ENCODE measurements at places on chromosomes 6 and 20. TPM values are rescaled to one million over a fixed set of nuclear protein-coding genes. Genes with fewer than 3 reads are reported as not detected.

DNA sequence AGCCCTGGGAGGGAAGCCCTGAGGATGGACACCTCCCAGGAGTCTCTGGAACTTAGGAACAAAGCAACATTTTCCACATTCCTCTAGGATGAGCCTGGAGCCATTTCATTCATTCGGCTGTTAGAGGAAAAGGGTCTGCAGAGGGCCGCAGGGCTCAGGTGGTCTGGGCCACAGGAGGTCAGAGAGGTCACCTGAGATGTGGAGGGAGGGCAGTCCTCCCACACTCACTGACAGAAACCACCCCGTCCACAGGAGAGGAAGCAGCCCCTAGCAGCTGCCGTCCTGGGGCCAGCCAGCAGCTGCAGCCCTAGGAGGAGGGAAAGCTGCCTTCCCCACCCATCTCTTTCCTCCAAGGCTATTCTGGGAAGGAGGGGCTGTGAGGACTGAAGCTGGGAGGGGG, 207.0 kb downstream of the CDC5L start:
- DNase-seq = no peak

DNA sequence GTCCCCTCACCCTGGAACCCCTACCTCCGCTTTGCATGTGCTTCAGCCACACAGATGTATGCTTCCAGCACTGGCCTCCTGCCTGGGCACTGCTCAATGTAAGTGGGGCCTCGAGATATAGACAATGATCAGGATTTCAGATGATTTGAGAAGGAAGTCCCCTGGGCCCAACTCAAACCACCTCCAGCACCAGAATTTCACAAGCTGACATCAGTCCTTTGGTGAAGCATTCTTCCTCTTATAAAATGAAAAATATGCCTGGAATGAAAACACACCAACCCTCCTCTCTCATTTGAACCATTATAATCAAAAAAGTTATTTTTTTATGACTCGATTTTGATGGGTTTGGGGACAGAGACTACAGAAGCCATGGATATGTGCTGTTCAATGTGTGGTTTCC, 48.5 kb downstream of the BTBD3 start:
- DNase-seq = no peak

The TRMT11 gene
- 27.7 TPM for total RNA-seq

The NNAT gene
- not detected for total RNA-seq

GRCh38 chr20:45336530-45337366, 11.5 kb downstream of the SDC4 start:
- no peak for DNase-seq

DNA sequence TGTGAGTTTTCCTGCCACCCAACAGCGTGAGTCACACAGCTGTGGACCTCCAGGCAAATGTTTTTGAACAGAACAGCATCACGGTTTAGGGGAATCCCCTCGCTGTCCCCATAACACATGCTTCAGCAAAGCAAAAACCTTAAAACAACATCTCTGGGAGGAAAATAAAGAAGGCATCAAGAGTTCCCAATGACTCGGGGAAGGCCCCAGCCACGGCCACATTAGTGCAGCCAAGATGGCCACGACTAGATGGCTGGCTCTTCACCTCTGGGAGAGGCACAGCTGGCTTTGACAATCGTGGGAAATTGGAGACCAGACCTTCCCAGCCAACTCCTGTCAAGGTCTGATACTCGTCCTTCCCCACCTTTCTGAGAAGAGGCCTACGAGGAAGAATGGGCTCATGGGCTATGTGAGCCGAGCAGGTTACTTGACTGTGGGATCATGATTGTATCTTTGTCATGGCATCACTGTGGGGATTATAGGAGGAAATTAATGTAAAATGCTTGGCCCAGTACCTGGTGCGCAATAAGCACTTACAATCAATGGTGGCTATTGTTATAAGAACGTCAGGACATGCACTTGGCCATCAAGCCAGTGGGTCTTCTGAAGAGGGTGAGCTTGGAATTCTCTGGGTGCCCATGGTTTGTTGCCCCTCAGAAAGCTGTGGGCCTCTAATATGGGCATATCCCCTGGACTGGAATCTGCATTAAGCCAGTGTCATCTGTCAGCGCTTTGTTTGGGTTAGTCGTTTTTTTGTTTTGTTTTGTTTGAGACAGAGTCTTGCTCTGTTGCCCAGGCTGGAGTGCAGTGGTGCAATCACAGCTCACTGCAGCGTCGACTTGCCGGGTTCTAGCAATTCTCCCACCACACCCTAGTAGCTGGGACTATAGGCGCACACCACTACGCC, 43.6 kb downstream of the FGD2 start:
- DNase-seq = peak; percentile 51

DNA sequence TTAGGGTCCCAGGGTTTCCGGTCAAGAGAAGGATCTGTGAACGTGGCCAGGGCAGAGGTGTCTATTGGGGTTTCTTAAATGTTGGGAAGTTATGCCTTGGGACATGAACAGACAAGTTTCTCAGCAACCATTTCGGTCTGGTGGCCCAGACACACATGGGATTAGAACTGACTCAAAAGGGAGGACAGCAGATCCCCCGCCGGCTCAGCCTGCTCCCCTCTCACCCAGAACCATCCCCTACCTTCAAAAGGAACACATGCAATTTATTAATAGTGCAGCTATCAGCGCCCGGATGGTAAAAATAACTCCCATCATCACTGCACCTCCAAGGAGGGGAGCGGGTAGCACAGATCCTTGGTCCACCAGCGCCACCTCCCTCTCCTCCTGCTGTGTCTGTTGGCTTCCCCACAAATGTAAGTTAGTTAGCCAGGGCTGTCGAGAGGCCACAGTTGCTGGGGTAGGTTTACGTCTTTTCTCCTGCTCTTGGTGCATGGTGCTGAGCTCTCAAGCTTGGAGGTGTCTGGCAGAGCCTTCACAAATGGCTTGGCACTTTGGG, 77.1 kb downstream of the TRAM2 start:
- no peak for DNase-seq

- DNase-seq = peak; percentile 28
These were observed 275.0 kb downstream of the KHDC1L start for GRCh38 chr6:72950114-72950860.

The HAO1 gene
- not detected for total RNA-seq

The C20orf96 gene
- total RNA-seq = 7.3 TPM

GRCh38 chr20:10504608-10504993, 69.5 kb downstream of the SLX4IP start:
- no peak for DNase-seq

- peak; percentile 73 for DNase-seq
These were observed 24.4 kb downstream of the FOXQ1 start for GRCh38 chr6:1336246-1336843.

The CRISP3 gene
- total RNA-seq = 7.0 TPM

The FILIP1 gene
- not detected for total RNA-seq

DNA sequence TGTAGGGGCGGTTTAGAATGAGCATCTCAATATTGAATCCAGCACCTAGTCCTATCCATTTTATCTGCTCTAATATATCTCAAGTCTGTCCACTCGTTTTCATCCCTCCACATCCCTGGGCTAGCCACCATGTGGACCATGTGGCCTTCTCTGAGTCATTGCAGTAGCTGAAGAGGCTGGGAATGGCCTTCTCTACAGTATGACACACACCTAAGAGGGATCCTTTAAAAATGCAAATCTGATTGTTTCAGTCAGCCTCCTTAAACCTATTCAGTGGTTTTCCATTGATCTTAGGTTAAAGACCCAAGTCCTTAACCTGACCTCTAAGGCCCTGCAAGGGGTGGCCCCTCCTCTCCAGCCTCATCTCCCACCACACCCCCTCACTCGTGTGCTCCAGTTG, 9.4 kb downstream of the RING1 start:
- DNase-seq = no peak

The GTF2H4 gene
- total RNA-seq = 70.5 TPM

- DNase-seq = no peak
These were observed 195.2 kb downstream of the SLC16A10 start for GRCh38 chr6:111282515-111282914.

DNA sequence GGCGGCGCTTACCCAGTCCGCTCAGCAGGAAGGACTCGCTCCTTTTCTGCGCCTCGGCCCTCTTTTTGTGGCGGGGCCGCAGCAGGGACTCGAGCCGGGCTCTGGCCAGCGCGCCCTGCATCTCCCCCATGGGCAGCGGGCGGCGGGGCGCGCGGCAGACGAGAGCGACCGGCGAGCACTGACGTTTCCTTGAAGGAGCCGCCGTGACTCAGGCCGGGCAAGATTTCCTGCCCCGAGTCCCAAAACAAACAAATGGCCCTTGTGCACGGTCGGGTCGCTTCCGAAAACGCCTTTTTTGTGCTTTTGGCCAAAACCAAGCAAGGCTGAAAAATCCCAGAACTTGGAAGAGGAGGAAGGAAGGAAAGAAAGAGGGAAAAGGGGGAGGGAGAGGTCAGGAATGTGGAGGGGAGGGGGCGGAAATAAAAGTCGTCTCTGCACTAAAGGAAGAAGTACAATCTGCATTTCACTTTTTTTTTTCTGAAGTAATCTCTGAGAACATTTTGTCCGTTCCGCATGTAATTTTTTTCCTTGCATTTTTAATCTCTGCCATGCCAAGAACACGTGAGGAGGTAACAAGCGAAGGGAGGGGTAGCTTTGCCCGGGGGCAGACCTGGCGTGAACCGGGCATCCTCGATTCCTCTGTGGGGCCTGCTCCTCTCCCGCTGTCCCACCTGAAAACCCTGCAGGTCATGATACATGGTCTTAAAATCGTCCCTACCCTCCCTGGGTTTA, 123.3 kb upstream of the SLC2A12 start:
- peak; percentile 77 for DNase-seq

The CFAP61 gene
- total RNA-seq = not detected

- no peak for DNase-seq
These were observed 33.0 kb upstream of the RIPOR2 start for GRCh38 chr6:24968783-24969182.

GRCh38 chr6:41974281-41974825, 32.7 kb upstream of the CCND3 start:
- no peak for DNase-seq

The HIVEP1 gene
- total RNA-seq = 16.1 TPM

GRCh38 chr20:37313546-37314091, 24.2 kb downstream of the MANBAL start:
- no peak for DNase-seq

GRCh38 chr20:56504373-56505005, 20.1 kb upstream of the FAM209A start:
- DNase-seq = no peak

GRCh38 chr6:116352515-116353471, 18.0 kb upstream of the DSE start:
- no peak for DNase-seq

GRCh38 chr6:130724089-130724488, 103.1 kb upstream of the SMLR1 start:
- DNase-seq = no peak

GRCh38 chr6:9116026-9116425, 680.7 kb upstream of the SLC35B3 start:
- no peak for DNase-seq

The FAM83C gene
- total RNA-seq = not detected

GRCh38 chr20:43681468-43681942, 14.6 kb downstream of the MYBL2 start:
- DNase-seq = no peak

DNA sequence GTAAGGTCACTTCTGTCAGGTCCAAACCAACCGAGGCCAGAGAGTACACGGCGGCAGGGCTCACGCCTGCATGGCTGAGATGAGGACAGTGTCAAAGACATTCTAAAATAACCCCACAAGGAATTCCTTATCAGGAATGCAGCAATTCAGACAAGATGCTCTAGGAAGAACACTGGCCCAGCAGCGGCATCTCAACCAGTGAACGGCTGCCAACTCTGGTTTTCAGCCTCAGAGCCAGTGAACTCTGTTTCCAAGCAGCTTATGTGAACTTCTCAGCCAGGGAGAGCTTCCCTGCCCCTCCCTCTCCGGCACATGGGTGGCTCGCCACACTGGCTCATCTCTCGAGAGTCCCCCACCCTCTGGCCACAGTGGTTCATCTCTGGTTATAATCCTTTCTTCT, 36.9 kb downstream of the KCNQ2 start:
- DNase-seq = no peak

The SIRPD gene
- total RNA-seq = not detected

DNA sequence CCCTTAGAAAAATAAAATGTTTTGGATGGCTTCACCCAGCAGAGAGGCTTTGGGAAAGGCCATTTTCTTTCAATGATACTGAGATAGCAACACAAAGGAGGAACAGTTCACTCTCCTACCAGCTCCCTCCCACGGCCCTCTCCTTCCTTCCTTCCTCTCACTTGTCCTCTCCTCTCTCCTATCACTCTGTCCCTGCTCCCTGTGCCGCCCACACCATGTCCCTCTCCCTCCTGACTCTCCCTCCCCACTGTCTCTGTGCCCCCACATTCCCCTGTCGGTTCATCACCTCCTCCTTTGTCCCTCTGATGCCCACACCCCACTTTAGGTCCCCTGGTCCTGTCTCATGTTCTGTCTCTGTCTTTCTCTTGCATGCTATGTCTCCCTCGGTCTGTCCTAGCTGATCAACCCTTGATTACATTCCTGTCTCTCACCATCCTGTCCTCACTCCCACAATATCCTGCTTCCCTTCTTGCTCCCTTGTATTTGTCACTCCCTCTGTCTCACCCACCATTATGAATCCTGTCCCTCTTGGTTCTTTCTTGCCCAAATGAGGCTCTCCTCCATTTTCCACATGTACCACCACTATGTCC, 30.1 kb downstream of the ELMO2 start:
- DNase-seq = no peak

DNA sequence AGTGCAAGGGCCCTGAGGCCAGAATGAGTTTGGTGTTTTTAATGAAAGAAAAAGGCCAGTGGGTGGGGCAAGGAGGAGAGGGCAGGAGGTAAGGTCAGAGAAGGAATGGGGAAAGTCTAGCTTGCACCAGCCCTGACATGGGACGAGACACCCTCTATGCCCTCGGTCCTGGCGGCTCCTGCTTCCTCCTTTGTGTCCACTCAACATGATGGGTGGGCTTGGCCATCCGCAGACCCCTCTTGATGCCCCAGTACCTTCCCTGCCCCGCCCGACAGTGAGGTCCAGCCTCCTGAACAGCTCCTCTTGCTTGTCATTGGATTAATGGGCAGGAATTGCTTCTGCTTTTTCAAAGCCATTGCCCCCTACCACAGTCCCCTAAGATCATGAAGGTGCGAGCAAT, 33.6 kb upstream of the ANGPT4 start:
- no peak for DNase-seq

DNA sequence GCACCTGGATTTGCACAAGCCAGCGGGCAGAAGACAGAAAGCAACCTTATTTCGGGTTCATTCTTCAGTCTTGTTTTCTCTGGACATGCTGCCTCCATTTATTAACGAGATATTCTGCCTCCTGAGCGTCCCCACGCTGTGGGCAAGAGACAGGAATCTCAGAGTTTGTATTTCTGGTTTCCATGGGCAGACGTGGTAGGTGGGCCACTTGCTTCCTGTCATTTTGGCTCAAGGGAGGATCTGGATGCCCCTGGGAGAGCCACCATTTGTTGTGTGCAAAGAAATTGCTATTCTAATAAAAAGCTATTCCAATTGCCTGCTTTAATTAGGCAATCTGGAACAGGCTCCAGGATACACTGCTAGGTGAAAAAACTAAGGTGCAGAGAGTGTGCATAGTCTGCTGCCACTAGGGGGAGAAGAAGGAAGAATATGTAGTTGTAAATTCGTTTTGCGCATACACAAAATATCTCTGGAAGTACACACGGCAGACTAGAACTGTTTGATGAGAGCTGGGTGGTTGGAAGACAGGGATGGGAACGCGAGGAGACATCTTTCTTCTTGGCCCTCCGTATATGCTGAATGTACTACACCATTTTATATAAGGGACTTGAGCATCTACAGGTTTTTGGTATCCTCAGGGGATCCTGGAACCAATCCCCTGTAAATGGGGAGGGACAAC, 30.1 kb upstream of the SLC16A10 start:
- peak; percentile 29 for DNase-seq
